ENCODE measurements at places on chromosomes 2 and 18. TPM values are rescaled to one million over a fixed set of nuclear protein-coding genes. Genes with fewer than 3 reads are reported as not detected.

DNA sequence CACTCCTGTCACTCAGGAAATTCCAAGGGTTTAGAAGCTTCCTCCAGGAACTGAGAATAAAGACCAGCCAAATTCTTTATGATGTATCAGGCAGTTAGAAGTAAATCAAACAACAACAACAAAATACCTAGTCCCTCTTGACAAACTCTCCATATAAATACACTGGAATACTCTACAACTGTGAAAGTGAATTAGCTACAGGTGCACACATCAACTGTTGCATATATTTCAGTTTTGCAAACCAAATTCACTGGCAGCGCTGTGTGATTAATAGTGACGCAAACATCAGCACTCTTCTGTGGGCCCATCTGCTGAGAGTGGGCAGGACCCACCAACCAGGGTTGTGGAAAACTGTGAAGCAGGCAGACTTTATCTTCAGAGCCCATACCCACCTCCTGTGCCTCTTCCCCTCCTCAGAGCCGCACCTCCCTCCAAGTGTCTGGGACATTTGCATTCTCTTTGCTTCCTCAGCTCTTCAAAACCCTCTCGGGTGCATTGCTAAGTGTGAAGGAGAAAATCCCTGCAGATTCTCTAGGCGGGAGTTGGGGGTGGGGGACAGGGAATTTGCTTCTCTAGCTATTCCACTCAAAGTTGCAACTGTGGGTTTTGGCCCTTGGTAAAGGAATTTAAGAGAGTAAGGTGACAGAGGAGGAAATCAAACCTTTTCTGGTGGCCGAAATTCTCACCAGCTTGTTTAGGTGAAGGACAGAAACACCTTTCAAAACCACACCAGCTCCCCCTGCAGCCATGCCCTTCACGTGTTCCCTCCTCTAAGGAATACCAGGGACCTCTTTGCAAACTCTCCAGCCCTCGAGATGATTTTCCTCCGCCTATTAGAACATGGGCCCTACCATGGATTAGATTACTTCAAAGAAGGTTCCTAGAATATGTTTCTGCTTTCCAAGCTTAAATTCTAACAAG is 119.3 kb downstream of the MRO start:
- H3K4me3 ChIP-seq, result no peak overlapping the region
- no peaks in the 10 kb centered on the region for H3K4me1 ChIP-seq
- no peaks in the 10 kb centered on the region for H3K27me3 ChIP-seq
- H3K36me3 ChIP-seq, result no peaks in the 10 kb centered on the region
- H3K27ac ChIP-seq, result no peak overlapping the region
- no peak for DNase-seq

The PARD6G gene
- total RNA-seq, result 14.4 TPM

The EPB41L5 gene
- total RNA-seq, result 57.8 TPM

DNA sequence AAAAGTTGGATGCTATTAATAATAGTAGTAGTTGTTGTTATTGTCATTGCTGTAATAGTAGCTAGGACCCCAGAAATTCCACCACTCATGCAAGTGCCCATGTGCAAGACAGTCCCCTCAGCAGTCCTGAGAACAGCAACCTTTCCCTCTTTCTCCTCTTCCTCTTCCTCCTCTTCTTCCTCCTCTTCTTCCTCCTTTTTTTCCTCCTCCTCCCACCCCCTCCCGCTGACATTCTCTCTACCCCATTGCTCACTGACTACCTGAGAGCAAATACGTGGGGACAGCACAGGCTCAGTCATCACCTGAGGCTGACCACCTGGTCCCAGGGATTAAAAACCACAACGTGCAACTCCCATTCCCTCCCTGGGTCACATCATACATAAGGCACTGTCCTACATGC is 41.8 kb downstream of the SMAD7 start:
- DNase-seq, result no peak
- H3K4me1 ChIP-seq, result no peaks in the 10 kb centered on the region
- no peaks in the 10 kb centered on the region for H3K36me3 ChIP-seq
- no peak overlapping the region for H3K4me3 ChIP-seq
- no peak overlapping the region for H3K27ac ChIP-seq

- H3K36me3 ChIP-seq, result no peaks in the 10 kb centered on the region
- H3K4me1 ChIP-seq, result no peaks in the 10 kb centered on the region
- no peak overlapping the region for H3K4me3 ChIP-seq
- no peak overlapping the region for H3K27ac ChIP-seq
Observed at GRCh38 chr2:45776160-45776955, 124.9 kb downstream of the PRKCE start.

DNA sequence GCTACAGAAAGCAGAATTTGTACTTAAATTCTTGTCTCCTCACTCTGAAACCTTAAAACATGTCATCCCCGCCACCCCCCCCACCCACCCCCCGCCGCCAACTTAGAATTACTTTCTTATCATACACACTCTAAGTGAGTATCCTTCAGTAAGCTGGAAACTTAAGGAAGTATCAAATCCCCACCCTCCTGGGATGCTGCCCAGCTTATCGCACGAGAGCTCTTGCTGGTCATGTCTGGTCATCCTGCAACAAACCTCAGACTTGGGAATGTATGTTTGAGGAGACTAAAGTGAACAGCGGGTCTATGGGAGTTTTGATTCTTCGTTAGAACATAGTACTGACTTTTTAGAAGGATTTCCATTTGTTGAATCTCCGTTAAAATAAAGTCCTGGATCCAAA is 203.3 kb downstream of the PTGR3 start:
- no peak overlapping the region for H3K27ac ChIP-seq
- H3K36me3 ChIP-seq, result no peaks in the 10 kb centered on the region
- no peak overlapping the region for H3K4me3 ChIP-seq
- no peaks in the 10 kb centered on the region for H3K27me3 ChIP-seq
- no peak for DNase-seq

- no peaks in the 10 kb centered on the region for H3K27me3 ChIP-seq
- H3K4me1 ChIP-seq, result no peaks in the 10 kb centered on the region
- H3K27ac ChIP-seq, result no peak overlapping the region
- no peak overlapping the region for H3K4me3 ChIP-seq
- DNase-seq, result no peak
Observed at GRCh38 chr2:206561962-206562361, 80.3 kb upstream of the FAM237A start.

DNA sequence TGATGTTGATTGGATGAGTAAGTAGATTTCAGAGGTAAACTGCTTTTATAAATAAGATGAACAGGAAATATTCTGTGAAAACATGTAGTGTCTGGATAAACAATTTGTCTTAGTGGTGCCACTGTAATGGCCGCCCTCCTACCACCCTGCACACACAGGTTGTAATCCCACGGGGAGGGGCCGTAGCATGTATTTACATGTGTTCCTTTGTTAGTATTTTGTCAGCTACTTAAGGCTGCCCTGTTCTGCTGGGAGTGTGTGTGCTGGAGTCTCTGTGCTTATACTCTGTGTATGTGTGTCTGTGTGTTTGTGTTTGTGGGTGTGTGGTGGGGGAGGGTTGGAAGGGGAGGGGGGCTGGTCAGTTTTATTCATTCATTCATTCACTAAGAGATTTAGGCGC is 5.1 kb downstream of the TSHZ1 start:
- no peaks in the 10 kb centered on the region for H3K36me3 ChIP-seq
- H3K27me3 ChIP-seq, result no peaks in the 10 kb centered on the region
- peaks cover under 1% of the 10 kb centered on the region for H3K4me1 ChIP-seq
- no peak overlapping the region for H3K4me3 ChIP-seq
- H3K27ac ChIP-seq, result peak overlapping the region; percentile 22

DNA sequence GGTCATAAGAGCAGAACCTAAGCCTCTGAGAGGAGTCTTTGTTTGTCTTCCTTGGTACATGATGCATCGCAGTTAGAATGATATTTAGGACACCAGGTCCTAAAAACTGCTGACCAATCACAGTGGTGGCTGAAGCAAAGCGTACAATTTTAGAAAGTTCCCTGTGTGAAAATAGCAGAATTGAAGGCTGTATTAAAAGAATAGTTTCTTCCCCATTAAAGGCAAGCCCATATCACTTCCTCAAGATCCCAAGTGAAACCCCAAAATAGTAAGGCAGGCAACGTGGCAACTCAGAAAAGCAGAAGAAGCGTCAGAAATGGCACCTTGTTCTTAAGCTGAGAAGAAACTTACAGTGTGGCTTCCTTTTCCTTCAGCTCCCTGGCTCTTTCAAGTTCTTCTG is 154.8 kb upstream of the PGAP1 start:
- H3K4me3 ChIP-seq, result no peak overlapping the region
- no peak for DNase-seq
- no peaks in the 10 kb centered on the region for H3K4me1 ChIP-seq
- H3K36me3 ChIP-seq, result no peaks in the 10 kb centered on the region

The ATOH8 gene
- total RNA-seq, result 46.2 TPM

DNA sequence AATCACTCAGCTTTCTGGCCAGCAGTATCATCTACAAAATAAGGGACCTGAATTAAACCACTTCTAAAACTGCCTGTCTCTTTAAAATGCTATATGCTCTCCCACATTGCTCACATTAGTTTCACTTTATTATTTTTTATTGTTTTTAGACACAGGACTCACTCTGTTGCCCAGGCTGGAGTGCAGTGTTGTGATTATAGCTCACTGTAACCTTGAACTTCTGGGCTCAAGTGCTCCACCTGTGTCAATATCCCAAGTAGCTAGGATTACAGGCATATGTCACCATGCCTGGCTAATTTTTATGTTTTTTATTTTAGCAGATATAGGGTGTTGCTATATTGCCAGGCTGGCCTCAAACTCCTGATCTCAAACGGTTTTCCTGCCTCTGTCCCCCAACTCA is 591.3 kb upstream of the ZNF804A start:
- DNase-seq, result no peak
- no peaks in the 10 kb centered on the region for H3K27me3 ChIP-seq
- H3K4me1 ChIP-seq, result no peaks in the 10 kb centered on the region

DNA sequence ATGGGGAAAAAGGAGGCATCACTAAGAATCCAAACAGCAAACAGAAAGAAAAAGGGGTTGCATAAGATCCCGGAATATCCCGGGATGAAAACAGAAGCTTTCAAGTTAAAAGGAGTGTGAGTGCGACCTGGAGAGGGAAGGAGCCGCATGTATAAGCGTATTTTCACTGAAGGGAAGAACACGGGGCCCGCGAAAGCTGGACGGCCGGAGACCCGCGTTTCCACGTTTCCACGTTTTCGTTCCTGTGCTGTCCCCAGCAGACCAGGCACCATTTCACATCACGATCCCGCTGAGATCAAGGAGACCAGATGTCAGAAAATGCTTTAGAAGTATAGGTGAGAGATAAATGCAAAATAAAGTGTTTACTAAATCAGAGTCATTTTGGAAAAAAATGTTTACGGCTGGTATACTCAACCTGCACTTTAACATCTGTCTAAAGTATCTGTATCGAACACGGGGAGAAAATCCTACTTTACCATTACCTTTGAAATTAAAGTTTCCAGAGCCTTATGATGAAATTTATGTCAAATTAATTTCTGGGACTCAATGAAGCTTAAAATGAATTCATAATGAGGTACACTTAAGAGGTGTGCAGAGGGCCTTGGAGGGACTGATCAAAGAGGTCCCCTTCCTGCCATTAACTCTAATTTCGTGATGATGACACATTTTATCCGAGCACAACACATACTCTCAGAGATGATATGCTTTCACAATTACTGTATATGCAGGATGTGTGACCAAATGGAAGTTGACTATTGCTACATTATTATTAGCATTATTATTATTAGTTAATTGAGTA is 71.0 kb upstream of the SALL3 start:
- no peaks in the 10 kb centered on the region for H3K27me3 ChIP-seq
- H3K36me3 ChIP-seq, result no peaks in the 10 kb centered on the region
- DNase-seq, result no peak
- H3K27ac ChIP-seq, result no peak overlapping the region
- H3K4me1 ChIP-seq, result no peaks in the 10 kb centered on the region
- H3K4me3 ChIP-seq, result no peak overlapping the region

DNA sequence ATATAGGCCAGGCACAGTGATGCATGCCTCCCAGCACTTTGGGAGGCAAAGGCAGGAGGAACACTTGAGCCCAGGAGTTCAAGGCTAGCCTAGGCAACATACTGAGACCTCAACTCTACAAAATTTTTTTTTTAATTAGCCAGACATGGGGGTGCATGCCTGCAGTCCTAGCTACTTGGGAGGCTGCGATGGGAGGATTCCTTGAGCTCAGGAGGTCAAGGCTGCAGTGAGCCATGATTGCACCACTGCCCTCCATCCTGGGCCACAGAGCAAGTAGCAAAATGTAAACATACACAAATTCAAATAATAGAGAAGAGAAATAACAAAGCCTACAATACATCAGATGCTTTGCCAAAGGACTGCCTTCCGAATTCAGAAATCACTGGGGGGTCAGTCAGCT is 7.0 kb upstream of the SP3 start:
- no peak overlapping the region for H3K27ac ChIP-seq
- no peak for DNase-seq
- no peak overlapping the region for H3K4me3 ChIP-seq
- H3K36me3 ChIP-seq, result no peaks in the 10 kb centered on the region
- H3K27me3 ChIP-seq, result no peaks in the 10 kb centered on the region

The ACOXL gene
- not detected for total RNA-seq

GRCh38 chr18:5456577-5457461 is 87.0 kb downstream of the EPB41L3 start:
- no peaks in the 10 kb centered on the region for H3K4me1 ChIP-seq
- no peaks in the 10 kb centered on the region for H3K27me3 ChIP-seq
- peak overlapping the region; percentile 1 for H3K4me3 ChIP-seq
- no peaks in the 10 kb centered on the region for H3K36me3 ChIP-seq
- DNase-seq, result no peak

- DNase-seq, result no peak
- H3K36me3 ChIP-seq, result no peaks in the 10 kb centered on the region
- peak overlapping the region; percentile 27 for H3K27ac ChIP-seq
- H3K27me3 ChIP-seq, result no peaks in the 10 kb centered on the region
Observed at GRCh38 chr18:62426191-62426488, 96.7 kb upstream of the ZCCHC2 start.

DNA sequence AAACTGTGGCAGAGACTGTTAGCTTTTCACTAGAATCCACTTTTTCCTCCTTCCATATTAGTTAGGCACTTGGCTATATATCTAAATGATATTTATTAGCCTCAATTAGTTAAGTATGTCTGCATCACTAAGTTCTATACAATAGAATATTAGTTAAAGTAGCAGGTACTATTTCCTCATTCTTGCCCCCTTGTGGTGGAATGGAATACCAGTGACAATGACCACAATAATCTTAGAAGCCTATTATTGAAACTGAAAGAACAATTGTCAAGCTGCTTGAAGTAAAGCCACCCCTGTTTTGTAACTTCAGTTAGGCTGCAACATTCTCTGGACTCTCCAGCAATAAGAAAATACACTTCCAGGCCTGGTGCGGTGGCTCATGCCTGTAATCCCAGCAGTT is 476.3 kb upstream of the VWC2L start:
- no peaks in the 10 kb centered on the region for H3K36me3 ChIP-seq
- H3K4me3 ChIP-seq, result no peak overlapping the region
- H3K27me3 ChIP-seq, result no peaks in the 10 kb centered on the region
- H3K27ac ChIP-seq, result no peak overlapping the region
- no peaks in the 10 kb centered on the region for H3K4me1 ChIP-seq
- DNase-seq, result no peak

- H3K4me1 ChIP-seq, result no peaks in the 10 kb centered on the region
- H3K4me3 ChIP-seq, result no peak overlapping the region
- no peaks in the 10 kb centered on the region for H3K36me3 ChIP-seq
- H3K27me3 ChIP-seq, result no peaks in the 10 kb centered on the region
Observed at GRCh38 chr2:43092520-43093179, 133.8 kb downstream of the ZFP36L2 start.

The RABL2A gene
- 14.7 TPM for total RNA-seq

- H3K4me1 ChIP-seq, result no peaks in the 10 kb centered on the region
- no peaks in the 10 kb centered on the region for H3K36me3 ChIP-seq
- DNase-seq, result no peak
Observed at GRCh38 chr2:22991844-22992243, 393.1 kb upstream of the KLHL29 start.
